GM20000 (cell line): ENCODE measurements at places on chromosomes 6 and 20.

GRCh38 chr6:36142971-36143838, 12.9 kb downstream of the MAPK13 start:
- DNase-seq = no peak

- DNase-seq = no peak
Observed at GRCh38 chr20:43171930-43172329, 17.8 kb downstream of the PTPRT start.

DNA sequence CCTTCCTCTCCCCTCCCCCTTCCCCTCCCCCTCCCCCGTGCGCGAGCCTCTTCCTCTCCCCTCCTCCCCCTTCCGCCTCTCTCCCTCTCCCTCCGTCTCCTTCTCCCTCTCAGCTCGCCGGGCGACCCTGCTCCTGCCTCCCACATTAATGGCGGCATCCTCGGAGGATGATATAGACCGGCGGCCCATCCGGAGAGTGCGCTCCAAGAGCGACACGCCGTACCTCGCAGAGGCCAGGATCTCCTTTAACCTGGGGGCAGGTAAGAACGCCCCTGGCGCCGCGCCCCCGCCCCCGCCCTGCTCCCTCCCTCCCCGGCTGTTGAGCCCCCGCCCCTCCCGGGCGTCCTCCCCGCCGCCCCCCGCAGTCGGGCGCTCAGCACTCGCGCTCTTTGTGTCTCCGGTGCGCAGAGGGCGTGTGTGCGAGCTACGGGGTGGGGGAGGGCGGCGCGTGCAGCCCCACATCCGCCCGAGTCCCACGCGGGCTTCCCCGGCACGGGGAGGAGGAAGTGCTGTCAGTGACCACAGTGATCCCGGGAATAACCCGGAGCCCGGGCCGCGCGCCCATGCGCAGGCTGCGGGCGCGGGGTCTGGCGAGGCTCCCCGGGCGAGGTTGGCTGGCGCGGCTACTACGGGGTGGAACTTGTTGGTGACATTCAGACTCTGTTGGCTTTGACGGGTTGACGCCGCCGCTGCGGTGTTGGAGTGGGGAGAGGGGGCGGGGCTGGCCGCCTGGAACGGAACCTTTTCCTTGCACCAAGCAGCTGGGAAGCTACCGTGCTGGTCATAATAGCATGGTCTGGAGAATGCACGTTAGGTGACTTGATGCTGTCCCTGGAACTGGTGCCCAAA, 33.2 kb downstream of the PHACTR1 start:
- DNase-seq = peak; percentile 18

- DNase-seq = no peak
Observed at GRCh38 chr6:3836566-3836965, 12.6 kb upstream of the FAM50B start.
